ENCODE measurements at places on chromosomes 11 and 22. TPM values are rescaled to one million over a fixed set of nuclear protein-coding genes. Genes with fewer than 3 reads are reported as not detected.

DNA sequence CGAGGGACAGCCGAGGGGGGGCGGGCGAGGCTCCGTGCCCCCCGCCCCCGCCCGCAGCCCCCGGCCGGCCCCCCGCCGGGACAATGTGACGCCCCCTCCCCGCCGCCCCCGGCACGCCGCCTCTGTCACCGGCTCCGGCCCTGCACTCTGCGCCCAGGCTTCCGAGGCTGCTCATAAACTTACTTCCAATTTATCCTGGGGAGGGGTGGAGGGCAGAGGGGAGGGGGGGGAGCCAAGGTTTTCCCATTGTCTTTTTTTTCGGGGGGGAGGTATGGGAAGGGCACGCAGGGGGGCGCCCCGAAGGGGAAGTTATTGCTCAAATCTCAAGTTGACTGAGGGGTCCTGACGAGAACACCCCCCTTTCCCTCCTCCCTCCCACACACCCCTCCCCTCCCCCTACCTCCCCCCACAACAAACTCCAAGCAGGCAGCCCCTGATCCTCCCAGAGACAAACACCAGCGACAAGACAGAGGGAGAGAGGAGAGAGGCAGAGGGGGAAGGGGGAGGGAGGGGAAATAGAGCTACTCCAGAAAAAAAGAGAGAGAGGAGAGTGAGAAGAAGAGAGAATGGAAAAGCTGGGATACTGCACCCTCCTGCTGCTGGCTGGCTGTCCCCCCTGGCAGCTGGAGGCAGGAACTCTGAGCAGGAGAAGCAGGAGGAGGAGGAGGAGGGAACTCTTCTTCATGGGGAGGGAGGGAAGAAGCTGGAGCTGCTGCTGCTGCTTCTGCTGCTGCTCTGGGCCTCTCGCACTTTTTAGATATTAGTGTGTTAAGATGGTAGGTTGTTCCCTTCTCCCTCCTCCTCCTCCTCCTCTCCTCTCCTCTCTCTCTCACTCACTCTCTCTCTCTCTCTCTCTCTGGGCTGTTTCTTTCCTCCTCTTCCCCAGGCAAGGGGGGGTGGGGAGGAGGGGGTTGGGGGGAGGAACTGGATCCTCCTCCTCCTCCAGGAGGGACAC lies 631 bp downstream of the PHF21A start:
- H3K36me3 ChIP-seq, result no peaks in the 10 kb centered on the region
- H3K27ac ChIP-seq, result peak overlapping the region; percentile 97
- ATAC-seq, result peak; percentile 23
- peak overlapping the region; percentile 92 for H3K4me3 ChIP-seq
- no peaks in the 10 kb centered on the region for H3K27me3 ChIP-seq

DNA sequence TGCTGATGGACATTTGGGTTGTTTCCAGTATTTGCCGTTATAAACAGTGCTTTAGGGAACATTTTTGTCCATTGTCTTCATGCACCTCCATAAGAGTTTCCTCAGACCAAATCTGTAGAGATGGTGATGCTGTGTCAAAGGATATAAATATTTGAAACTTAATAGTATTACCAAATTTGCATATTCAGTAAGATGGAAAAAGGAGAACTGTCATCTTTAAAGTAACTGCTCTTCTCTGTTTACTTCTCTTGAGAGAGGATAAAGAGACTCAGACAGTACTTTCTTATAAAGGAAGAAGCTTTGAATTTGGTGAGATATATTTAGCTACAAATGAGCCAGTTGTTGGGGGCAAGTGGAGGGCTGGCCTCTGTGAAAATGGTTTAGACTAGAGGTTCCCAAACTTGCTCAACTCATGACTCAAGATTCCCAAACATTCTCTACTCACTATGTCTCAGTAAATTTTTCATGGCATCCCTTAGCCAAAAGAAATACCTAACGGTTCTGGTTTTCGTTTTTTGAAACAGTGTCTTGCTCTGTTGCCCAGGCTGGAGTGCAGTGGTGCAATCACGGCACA lies 26.2 kb downstream of the SHISA8 start:
- H3K27me3 ChIP-seq, result no peaks in the 10 kb centered on the region
- H3K36me3 ChIP-seq, result peaks cover 98% of the 10 kb centered on the region
- no peak for ATAC-seq
- H3K4me1 ChIP-seq, result no peaks in the 10 kb centered on the region
- no peak overlapping the region for H3K4me3 ChIP-seq

DNA sequence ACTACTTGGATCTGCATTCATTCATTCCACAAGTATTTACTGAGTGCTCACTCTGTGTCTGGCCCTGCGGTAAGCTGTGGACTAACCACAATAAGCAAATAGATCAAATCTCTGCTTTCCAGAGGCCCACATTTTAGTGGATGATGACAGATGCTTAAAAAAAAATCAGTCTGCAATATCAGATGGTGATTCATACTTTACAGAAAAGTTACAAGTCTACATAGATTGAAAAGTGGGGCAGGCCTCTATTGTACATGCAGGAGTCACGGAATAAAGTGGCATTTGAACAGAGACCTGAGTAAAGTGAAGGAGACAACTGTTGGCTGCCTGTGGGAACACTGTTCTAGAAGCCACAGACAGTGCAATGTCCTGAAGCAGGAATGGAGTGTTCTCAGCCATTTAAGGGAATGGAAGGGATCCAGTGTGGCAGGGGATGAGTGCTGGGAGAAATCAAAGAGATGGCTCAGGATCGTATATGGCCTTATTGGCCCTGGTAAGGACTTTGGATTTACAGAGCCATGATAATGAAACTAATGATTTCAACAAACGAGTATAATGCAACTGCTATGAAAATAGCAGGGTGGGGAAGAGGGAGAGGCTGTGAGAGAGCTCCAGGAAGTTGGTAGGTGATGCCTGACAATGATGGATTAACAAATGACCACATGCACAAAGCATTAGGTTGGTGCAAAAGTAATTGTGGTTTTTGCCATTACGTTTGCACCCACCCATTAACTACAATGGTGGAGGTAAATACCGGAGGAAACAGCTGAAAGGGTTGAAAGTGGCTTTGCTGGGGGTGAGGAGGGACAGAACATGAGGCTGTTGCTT lies 31.1 kb downstream of the TMEM45B start:
- no peak for ATAC-seq
- H3K4me3 ChIP-seq, result no peak overlapping the region
- no peaks in the 10 kb centered on the region for H3K36me3 ChIP-seq

- no peaks in the 10 kb centered on the region for H3K36me3 ChIP-seq
- no peaks in the 10 kb centered on the region for H3K4me1 ChIP-seq
- no peak overlapping the region for H3K27ac ChIP-seq
- ATAC-seq, result no peak
- no peak overlapping the region for H3K4me3 ChIP-seq
- H3K27me3 ChIP-seq, result peaks cover 100% of the 10 kb centered on the region
Measured at GRCh38 chr11:1224491-1225385, 1.9 kb downstream of the MUC5B start.

DNA sequence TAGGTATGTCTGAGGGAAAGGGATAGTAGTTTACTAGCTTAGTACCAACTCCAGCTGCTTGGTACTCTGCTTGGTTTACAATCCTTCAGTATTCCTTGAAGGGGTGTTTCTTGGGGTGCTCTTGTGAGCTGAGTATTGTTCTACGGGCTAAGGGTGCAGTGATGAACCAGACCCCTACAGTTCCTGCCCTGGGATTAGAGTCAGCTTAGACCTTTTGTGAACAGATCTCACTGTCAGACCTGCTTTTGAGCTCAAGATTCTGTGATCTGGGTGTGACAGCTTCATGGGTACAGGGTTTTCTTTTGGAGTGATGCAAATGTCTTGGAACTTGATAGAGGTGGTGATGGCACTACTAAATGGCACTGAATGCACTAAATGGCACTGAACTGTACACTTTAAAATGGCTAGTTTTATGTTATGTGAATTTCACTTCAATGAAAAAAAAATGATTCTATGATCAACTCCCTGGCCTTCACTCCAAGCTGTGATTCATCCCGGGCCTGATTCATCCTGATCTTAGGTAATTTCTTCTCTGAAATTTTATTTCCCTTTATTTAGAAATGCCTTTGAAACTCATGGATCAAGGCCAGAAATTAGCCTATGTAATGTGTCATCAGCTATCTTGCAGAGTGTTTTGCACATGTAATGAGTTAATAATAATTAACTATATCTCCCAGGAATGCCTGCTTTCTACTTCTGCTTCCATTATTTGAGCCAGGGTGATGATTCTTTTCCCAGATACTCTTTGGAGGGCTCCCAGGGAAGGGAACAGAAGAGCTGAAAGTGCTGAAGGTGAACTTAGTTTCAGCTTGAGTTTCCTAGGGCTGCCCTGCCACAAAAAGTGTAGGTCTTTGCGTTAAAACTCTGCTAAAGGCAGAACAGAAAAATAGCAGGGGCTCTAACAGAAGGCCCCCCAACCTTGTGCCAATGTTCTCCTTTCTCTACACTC lies 87.9 kb downstream of the NCAM1 start:
- H3K27ac ChIP-seq, result no peak overlapping the region
- no peaks in the 10 kb centered on the region for H3K4me1 ChIP-seq
- no peaks in the 10 kb centered on the region for H3K27me3 ChIP-seq

DNA sequence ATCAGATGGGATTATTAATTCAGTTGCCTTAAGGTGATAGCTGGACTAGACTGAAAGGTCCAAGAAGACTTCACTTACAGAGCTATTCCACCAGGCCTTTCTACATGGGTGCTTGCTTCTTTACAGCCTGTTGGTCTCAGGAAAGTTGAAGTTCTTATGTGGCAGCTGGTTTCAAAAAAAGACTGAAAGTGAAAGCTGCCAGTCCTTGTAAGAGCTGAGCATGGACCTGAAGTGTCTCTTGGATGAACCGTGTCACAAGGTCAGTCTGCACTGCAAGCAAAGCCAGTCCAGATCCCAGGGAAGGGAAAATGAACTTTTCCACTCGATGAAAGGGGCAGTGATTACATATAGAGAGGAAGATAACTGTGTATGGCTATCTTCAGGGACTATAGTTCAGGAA lies 201.5 kb upstream of the LUZP2 start:
- ATAC-seq, result no peak
- H3K4me3 ChIP-seq, result no peak overlapping the region
- H3K27ac ChIP-seq, result no peak overlapping the region
- no peaks in the 10 kb centered on the region for H3K27me3 ChIP-seq

DNA sequence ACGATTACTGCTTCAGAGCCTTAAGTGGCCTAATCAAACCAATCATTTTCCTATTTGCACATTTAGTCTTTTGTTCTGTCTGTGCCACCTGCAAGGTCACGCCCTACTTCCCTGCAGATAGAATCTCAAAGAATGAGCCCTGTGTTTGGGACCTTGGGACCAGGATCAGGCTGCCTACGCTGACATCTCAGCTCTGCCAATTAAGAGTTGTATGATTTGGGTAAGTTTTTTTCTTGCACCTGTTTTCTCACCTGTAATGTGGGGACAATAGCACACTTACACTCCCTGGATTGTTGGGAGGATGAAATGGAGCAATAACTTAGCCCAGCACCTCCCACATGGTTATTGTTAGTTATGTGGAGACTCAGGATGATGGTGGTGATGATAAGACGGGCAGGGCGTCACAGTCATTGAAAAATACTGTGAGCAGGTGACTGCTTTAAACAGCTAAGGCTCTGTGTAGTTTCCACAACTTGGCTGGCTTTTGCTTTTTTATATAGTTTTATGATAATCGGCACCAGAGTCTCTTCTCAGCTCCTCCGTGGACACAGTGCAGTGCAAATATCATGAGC lies 155.0 kb downstream of the ADAMTS15 start:
- peak overlapping the region; percentile 64 for H3K27ac ChIP-seq
- no peak for ATAC-seq
- H3K4me3 ChIP-seq, result no peak overlapping the region
- no peaks in the 10 kb centered on the region for H3K36me3 ChIP-seq
- no peaks in the 10 kb centered on the region for H3K27me3 ChIP-seq
- peaks cover 65% of the 10 kb centered on the region for H3K4me1 ChIP-seq

The MPZL2 gene
- 8.7 TPM for total RNA-seq

The CFAP300 gene
- total RNA-seq, result 23.3 TPM

The FOLR2 gene
- 15.4 TPM for total RNA-seq

The CRYBA4 gene
- not detected for total RNA-seq

The SCARF2 gene
- total RNA-seq, result 25.3 TPM
